ENCODE measurements at places on chromosomes 4 and X. TPM values are rescaled to one million over a fixed set of nuclear protein-coding genes. Genes with fewer than 3 reads are reported as not detected.

The PUDP gene
- 20.3 TPM for total RNA-seq

The PPAT gene
- total RNA-seq = 78.6 TPM

The KLB gene
- not detected for total RNA-seq

DNA sequence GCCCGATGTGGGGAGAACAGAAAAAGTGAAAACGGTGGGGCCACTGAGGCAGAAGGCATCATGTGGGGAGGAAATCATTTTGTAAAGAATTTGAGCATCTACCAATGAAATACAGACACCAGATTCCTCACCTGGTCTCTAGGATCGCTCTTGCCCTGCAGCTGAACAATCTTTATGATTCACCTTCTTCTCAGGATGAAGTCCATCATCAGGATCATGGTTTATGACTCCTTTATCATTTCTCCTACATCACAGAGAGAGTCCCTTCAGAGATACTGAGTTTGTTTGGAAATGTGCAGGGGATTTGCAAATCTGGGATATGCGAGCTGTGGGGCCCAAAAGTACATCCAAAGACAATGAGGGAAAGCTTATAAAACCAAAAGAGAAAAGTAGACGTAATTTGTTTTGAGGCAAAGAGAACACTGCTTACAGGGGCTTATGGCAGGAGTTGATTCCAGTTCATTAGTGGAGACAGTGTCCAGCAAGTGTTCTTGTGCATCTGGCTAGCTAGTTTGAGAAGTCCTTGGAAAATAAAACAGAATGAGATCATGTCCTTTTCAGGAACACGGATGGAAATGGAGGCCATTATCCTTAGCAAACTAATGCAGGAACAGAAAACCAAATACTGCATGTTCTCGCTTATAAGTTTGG, 15.3 kb upstream of the ANXA5 start:
- DNase-seq = no peak

DNA sequence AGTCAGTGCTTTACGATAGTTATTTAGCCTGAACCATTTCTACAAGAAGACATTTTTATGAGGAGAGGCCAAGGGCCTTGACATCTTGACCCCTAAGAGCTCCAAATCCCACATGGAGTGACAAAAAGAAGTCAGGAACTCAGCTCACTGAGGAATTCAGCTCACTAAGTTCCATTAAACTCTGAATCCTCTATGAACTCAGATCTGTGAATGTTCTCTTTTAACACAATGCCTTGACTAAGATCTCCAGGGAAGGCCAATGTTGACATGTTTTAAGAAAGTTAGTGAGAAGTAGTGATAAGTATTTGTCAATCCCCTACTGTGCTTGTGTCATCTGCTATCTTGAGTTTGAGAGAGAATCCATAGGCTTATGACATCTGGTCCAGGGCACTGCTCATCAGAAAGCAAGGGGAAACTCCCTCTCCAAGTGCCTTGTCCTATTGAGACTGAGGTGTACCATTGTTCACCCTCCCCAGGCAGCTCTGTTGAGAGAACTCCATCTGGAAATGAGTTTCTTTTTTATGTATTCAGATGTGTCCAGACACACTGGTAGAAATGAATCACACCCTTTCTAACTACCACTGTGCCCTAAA, 68.7 kb upstream of the PCDH19 start:
- no peak for DNase-seq

DNA sequence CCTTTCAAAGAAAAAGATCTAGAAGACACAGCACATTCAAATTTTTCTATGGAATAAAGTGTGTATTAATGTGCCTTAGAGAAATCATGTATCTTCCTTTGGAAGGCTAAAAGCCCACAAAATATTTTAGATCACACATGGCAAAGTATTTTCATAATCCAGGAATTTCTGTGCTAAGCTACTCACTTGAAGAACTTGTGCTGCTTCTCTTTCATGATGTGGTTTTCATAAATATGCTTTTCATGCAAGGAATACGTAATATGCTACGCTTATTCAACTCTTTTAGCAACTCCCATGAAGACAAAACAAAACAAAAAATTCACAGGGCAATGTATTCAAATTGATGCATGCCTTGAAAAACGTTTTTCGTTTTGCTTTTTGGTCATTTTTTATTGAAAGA, 125.6 kb downstream of the ARHGAP24 start:
- DNase-seq = no peak
